Lower lobe of right lung (tissue), 2 donors: ENCODE measurements at places on chromosomes 3 and 15.
A peak's percentile ranks its signal among the peaks of the same experiment; 100 is the strongest.

- DNase-seq, result no peak
Measured at GRCh38 chr15:57649138-57649537, 57.4 kb upstream of the POLR2M start.

- no peak for DNase-seq
Measured at GRCh38 chr3:112776000-112776399, 70.7 kb downstream of the CD200R1L start.

GRCh38 chr3:148757238-148758215 is 59.8 kb downstream of the AGTR1 start:
- no peak for DNase-seq

DNA sequence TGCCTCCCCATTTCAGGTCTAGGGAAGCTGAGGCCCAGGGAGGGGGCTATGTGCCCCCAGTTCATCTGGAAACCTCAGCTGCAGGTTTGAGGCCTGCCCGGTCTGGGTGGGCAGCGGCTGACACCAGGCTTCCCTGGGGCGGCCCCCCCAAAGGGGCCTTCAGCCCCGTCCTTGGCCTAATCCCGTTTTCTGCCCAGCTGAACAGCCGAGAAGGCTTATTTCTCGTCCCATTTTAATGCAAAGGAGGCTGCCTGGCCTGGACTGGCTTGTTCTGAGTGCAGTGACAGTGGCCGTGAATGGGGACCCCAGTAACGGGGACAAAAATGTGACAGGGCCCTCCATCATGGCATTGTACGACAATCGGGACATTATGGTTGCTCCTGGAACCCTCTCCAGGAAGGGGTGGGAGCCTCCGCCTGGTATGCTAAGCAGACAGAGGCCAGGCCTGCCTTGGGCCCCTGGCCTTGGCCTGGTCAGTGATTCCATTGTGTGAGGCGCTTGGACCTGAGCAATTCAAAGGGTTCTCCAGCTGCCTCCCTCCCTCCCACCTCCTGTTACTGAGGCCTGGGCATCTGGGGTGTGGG is 93.9 kb downstream of the WNT7A start:
- DNase-seq, result peak; percentile 4

DNA sequence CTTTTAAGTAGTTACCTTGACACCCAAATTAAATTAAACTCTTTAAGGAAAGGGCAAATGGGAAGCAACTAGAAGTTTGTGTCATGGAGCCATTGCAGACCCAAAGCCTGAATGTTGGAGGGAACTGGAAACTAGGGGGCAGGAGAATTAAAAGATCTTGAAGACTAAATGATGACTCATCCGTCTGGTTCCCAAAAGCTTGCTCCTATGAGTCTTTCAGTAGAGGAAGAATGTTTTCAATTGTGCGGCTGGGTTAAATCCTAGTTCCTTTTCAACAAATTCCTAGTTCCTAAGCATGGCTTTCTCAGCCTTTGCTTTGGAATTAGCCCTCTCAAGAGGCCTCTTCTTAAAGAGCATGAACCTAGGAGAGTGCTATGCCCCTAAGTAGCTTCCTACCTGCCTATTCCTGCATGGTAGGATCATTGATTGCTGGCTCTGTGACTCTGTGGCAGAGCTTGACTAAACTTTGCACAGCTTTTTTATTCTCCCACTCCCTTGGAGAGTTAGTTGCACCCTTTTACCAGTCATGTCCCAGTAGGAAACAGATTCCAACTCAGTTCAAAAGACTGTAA is 17.7 kb downstream of the CLEC3B start:
- DNase-seq, result no peak

GRCh38 chr3:164897342-164897741 is 181.0 kb downstream of the SI start:
- no peak for DNase-seq

- DNase-seq, result no peak
Measured at GRCh38 chr3:32428092-32429068, 36.7 kb downstream of the CMTM7 start.

- DNase-seq, result no peak
Measured at GRCh38 chr3:48244461-48244860, 3.6 kb downstream of the ZNF589 start.

GRCh38 chr15:64685230-64685888 is 90.0 kb downstream of the RBPMS2 start:
- no peak for DNase-seq

- no peak for DNase-seq
Measured at GRCh38 chr3:140206196-140207040, 271.4 kb downstream of the CLSTN2 start.

GRCh38 chr3:154678041-154678654 is 248.2 kb upstream of the GPR149 start:
- DNase-seq, result no peak

- no peak for DNase-seq
Measured at GRCh38 chr15:59276225-59277178, 69.9 kb downstream of the LDHAL6B start.

- no peak for DNase-seq
Measured at GRCh38 chr3:134476306-134476705, 9.5 kb downstream of the ANAPC13 start.

DNA sequence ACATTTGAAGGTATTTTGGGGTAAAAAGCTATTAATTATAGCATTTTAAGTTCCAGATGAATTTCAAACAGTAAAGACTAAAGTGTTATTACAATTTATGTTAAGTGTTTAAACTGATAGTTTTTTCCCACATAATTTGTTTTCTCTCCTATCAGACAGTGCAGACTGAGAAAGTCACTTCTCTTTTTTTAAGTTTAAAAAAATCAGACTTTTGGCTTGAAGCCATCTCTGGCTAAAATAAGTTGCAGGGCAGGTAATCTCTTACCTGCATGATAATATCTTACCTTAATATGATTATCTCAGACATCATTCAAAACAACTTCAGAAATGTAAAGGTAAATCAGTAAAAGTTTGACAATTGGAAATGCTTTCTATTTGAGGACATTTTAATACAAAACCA is 21.5 kb upstream of the RAB6B start:
- DNase-seq, result no peak

DNA sequence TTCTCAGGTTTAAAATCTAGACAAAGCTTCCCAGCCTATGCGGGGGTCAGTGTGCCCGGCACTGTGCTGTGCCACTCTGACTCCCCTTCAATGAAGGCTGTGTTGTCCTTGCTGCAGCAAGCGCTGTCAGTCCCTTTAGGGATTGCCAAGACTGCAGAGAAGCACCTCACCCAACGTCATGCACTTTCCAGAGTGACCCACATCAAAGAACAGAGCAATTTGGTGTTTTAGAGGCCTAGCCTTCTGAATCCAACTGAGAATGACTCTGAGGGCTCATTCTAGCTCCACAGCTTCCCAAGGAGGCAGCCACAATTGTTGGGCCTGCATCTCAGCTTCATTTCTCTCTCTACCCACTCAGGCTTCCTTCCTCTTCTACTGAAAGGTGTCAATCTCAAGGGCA is 26.4 kb downstream of the SLC9A9 start:
- DNase-seq, result no peak

DNA sequence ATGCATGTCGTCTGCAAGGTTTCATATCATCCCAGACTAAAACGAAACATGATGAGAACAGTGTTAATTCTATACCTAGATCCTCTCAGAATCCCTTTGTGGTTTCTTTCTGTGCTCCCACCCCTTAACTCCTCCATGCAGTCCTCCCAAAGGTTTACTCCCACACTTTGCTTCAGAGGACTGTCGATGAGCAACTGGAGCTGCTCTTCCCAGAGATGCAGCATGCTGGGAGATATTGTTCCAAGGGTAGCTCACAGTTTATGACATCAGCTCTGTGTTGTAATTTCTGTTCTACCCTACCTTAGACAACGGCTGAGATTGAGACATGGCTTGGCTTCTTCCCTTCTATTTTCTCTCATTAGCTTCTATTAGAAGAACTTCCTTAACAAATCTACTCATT is 313.0 kb upstream of the COL8A1 start:
- DNase-seq, result no peak

GRCh38 chr3:133113927-133114597 is 75.9 kb downstream of the TMEM108 start:
- no peak for DNase-seq

GRCh38 chr15:63323798-63324563 is 46.6 kb downstream of the APH1B start:
- DNase-seq, result no peak

DNA sequence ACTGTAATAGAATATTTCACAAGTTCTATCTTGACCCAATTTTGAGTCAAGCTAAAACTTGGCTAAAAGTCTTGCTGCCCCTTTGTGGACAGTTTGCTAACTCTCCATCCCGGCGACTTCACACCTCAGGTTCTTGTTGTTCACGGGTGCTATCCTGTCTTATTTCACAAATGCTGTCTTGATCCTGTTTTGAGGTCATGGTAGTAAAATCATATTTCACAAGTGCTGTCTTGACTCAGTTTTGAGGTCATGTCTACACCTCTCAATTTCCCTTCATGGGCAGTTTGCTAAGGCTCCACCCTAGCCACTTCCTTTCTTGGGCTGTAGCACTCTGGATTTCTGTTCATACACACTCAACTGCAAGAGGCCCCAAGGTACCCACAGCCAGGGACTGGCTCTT is 45.0 kb upstream of the GK5 start:
- no peak for DNase-seq

DNA sequence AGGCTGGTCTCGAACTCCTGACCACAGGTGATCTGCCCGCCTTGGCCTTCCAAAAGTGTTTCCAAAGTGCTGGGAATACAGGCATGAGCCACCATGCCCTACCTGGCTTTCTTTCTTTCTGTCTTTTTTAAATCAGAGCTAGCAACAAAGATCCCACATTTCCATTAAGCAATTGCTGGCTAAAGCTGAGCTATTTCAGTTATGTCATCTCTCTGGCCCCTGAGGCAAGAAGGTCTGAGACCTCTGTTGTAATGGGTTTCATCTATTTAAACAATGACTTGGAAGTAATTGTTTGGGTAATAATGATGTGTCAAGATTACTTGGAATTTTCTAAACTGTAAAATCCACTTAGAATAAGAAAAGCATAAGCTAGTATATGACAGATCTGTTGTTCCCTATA is 30.2 kb upstream of the CRBN start:
- DNase-seq, result no peak

GRCh38 chr3:156424758-156425157 is 130.2 kb downstream of the SSR3 start:
- no peak for DNase-seq

- no peak for DNase-seq
Measured at GRCh38 chr3:156483002-156483401, 71.9 kb downstream of the SSR3 start.

- no peak for DNase-seq
Measured at GRCh38 chr3:193665370-193665989, 72.5 kb downstream of the OPA1 start.

GRCh38 chr3:3154879-3155610 is 24.4 kb downstream of the CRBN start:
- no peak for DNase-seq

DNA sequence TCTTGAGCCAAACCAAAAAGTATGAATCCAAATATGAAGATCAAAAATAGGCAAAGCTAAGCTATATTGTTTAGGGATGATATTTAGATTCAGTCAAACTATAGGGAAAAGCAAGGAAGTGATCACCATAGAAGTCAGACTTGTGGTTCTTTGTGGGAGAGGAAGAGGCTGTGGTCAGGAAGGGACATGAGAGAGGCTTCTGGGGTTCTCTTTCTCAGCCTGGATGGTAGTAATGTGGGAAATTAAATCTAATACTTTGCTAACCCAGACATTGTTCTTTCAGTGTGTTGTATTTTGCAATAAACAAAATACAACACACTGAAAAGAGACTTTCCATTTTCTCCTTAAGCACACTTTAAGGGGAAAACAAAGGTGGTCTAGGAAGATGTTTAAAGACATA is 3.1 kb downstream of the CX3CR1 start:
- no peak for DNase-seq

DNA sequence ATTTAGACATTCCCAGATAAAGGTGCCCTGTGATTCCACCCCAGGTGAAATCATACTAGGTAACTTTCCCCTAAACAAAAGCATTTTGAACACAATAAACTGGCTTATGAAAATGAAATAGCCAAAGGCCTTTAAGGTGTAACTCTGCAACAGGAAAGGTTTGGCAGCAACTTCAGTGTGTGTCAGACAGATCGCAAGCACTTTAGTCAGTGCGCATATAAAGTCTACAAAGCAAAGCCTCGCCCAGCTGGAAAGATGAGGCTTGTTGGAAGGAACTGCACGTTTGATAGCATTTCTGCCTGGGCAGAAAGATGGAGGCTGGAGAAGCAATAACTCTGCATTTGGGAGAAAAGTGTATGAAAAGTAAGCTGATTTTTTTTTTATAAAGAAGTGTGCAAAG is 57.9 kb downstream of the PRICKLE2 start:
- no peak for DNase-seq

DNA sequence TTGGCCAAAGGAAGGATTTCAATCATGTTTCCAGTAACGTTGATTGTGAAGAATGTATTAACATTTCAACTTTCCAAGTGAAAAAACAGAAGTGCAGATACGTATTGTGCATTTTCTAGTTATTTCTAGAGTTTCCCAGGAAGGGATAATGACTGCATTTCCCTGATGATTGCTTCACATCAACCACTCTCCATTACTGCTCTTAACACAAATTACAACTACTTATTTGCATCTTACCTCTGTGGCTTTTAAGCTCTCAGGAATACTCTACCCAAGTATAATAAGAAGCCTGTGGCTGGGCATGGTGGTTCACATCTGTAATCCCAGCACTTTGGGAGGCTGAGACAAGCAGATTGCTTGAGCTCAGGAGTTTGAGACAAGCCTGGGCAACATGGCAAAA is 582.5 kb downstream of the ZNF385D start:
- DNase-seq, result no peak

GRCh38 chr3:177802151-177802900 is 605.0 kb upstream of the TBL1XR1 start:
- DNase-seq, result no peak

- no peak for DNase-seq
Measured at GRCh38 chr3:29936766-29937165, 655.9 kb downstream of the RBMS3 start.

GRCh38 chr3:143902210-143902609 is 53.9 kb upstream of the SLC9A9 start:
- no peak for DNase-seq

DNA sequence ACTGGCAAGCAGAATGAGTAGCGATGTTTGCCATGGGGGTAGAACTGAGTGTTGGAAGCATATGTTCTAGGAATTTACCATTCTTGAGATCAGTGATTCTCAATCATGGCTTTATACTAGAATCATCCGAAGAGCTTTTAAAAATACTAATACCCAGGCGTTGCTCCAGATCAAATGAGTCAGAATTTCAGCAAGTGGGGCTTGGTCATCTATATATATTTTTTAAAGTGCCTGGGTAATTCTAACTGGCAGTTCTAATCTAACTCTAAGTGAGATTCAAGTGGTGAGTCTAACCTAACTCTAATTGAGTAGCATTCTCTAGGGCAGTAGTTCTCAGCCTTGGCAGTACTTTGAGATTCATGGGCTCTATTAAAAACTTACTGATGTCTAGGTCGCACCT is 20.8 kb downstream of the TM4SF1 start:
- DNase-seq, result no peak

DNA sequence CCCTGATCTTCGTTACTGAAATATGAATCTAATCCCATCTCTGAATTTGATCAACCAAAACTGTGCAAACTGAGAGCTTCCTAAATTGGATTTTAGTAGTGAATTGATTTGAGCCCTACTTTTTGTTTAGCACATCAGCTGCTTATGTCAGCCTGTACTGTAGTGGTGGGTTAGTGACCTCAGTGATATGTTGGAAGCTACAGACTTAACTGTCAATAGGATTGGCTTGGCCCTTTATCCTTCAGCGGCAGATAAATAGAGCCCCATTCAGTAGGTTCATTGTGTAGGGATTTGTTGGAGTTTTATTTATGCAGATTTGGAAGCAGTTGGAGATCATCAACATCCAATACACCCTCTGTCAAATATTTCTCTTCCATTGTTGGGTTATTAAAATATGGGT is 409.7 kb downstream of the SOX2 start:
- no peak for DNase-seq

- no peak for DNase-seq
Measured at GRCh38 chr3:105844704-105845103, 24.1 kb downstream of the CBLB start.
